Metanephros (tissue), 2 donors: ENCODE measurements at places on chromosomes 12 and 14. TPM values are rescaled to one million over a fixed set of nuclear protein-coding genes. Genes with fewer than 3 reads are reported as not detected.

ADAM21 gene
- total RNA-seq: not detected

TAS2R7 gene
- not detected for total RNA-seq

YEATS4 gene
- 26.2 TPM for total RNA-seq

FAM222A gene
- 5.0 TPM for total RNA-seq

LRIG3 gene
- 82.7 TPM for total RNA-seq

PDZRN4 gene
- total RNA-seq: 3.4 TPM

OR4Q2 gene
- total RNA-seq: not detected

SLC17A8 gene
- 0.23 TPM for total RNA-seq

SRRM4 gene
- total RNA-seq: 0.06 TPM

IGF1 gene
- total RNA-seq: 15.9 TPM

CLEC2A gene
- total RNA-seq: not detected

DNAI7 gene
- total RNA-seq: 3.9 TPM

SIX6 gene
- total RNA-seq: not detected

IGFBP6 gene
- total RNA-seq: 32.1 TPM

GPX2 gene
- 2.5 TPM for total RNA-seq

KRT72 gene
- not detected for total RNA-seq

CCDC177 gene
- total RNA-seq: not detected

LRFN5 gene
- total RNA-seq: 15.5 TPM

PTPRO gene
- 85.1 TPM for total RNA-seq

LHX5 gene
- total RNA-seq: not detected

RFX4 gene
- not detected for total RNA-seq

SDR9C7 gene
- total RNA-seq: not detected

C14orf132 gene
- total RNA-seq: 54.0 TPM

WIF1 gene
- 1.9 TPM for total RNA-seq

TMTC1 gene
- 52.1 TPM for total RNA-seq

DAO gene
- total RNA-seq: 0.53 TPM

SERPINA10 gene
- 0.06 TPM for total RNA-seq

COCH gene
- total RNA-seq: 2.3 TPM

FAIM2 gene
- 2.7 TPM for total RNA-seq

KRT71 gene
- 0.29 TPM for total RNA-seq

CRACR2A gene
- total RNA-seq: 1.8 TPM

RPGRIP1 gene
- 1.1 TPM for total RNA-seq
